ENCODE measurements at places on chromosomes 11 and 22.

- no peak for DNase-seq
Measured at GRCh38 chr22:25208743-25209505, 9.3 kb downstream of the CRYBB3 start.

DNA sequence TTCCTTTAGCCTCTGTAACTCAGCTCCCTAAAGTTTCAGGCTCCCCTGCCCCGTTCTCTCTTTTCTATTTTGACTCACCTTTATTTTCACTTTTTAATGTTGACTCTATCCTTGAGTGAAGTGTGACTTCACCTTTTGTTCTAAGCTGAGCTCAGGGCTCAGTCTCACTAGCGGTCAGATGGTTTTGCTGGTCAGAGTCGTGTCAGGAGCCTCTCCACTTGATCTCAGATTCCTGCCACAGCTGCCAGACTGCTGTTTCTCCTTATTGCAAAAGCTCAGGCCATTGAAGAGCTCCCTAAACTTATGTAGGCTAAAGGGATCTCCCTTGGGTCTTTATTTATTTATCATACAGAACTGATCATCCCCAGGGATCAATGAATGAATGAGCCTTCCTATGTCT is 13.7 kb upstream of the POU2AF2 start:
- DNase-seq = no peak

DNA sequence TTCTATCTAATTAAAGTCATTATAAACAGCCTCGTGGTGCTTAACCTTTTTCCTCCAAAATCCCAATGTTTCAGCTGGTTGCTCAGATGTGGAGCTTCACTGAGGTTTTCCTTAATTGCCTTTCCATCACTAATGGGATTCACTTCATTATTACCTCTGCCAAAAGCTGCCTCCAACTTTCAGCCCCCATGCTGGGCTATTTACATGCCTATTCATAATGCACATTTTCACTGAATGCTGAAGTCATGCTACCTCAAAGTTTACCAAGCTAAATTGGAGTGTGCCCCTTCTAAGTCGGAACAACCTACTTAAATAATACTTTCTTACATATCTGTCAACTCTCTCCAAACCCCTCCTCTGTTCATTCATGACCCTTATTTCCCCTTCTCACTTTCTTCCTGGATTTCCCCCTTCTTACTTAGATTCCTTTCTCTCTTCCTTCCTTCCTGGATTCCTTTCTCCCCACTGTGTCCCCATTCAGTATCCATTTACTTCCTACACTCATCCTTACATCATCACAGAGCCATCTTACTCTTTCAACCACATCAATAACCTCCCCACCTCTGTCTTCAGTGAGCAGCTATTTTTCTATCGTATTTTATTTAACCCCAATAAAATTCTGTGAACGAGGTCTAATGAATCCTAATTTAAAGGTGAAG is 887.3 kb upstream of the TENM4 start:
- DNase-seq = no peak

DNA sequence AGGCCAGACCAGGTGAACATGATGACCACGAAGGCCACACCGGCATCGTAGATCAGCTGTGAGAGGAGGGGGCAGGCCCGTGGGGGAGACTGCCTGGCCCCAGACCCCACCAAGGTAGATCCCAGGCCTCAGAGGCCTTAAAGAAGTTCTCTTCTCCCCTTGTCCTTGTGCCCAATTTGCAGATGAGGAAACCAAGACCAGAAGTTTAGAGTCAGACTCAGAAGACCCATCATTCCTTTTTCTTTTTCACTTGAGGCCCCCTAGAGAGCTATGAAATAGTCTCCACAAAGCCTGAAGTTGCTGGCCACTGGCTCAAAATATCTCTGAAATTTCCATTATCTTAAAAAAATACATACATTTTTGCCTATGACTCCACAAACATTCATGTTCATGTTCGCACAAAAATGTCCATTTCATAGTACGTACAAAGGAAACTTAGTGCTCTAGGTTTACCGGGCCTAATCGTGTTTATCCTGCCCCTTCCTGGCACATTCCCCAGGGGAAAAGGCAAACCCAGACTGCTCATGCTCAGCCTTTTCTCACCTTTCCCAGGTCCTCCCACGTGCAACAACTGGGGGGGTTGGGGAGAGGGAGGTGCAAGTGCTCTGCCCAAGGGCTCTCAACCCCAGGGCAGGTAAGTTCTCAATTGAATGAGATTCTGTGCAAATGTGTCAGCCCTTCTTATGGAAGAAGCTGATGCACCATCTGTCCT is 19.2 kb downstream of the SLC43A1 start:
- no peak for DNase-seq

DNA sequence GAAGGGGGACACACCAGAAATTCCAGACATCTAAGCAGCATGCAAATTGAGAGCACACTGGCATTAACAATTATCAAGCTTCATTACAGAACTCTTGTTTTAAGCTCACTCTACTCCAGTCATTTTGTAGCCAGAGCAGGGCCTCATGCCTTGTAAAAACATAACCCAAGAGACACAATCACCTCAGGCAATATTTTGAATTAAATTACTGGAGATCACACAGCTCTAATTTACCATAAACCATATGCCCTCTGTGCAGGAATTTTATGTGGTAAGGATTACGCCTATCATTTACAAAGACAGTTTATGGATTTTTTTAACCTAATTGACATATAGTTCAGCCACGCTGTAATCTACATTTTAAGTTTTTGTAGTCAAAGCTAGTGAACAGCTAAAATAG is 414.1 kb upstream of the DDI1 start:
- DNase-seq = no peak

DNA sequence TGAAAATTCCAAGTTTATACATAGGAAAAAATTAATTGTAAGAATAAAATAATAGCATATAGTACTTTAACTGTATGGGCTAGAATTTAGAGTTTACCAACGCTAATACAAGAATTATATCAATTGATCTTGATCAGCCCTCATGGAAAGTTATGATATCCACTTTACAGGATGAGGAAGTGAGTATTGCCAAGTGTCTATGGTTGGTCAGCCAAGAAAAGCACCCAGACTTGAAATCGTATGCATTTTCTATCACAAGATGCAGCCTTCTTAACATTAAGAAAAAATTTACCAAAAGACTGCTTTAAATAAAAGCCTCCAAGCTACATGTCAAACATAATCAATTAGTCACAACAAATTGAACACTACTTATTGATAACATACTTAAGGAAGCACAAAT is 53.0 kb downstream of the DDI1 start:
- no peak for DNase-seq

- no peak for DNase-seq
Measured at GRCh38 chr22:46026899-46027210, 49.9 kb upstream of the WNT7B start.
